ENCODE measurements at places on chromosomes 2 and 18.

DNA sequence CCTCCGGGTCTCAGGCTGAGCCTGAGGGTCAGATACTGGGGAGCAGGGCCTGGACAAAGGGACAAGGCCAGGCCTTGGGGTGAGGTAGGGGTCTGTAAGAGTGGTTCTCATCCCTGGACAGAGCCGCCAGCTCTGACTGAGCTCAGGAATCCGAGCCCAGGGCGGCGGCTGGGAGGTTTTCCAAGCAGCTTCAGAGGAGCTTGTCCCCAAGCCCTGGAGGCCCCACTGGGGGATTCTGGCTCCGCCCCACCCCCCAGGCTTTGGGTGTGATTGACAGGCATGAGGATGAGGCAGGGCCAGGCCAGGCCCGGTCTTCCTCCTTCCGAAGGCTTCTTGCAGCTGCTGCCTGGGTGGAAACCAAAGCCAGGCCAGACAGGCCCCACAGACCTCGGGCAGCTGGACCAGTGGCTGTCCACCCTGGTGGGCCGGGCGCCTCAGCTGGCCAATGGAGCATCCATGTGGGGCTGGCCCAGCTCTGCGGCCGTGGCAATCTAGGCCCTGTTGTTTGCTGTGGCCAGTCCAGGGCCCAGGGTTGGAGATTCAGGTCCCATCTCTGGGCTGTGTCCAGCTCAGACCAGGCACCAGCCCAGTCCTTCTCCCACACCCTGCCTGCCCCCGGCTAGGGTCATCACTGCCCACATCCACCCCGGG, 23.1 kb upstream of the GPC1 start:
- no peak for DNase-seq

DNA sequence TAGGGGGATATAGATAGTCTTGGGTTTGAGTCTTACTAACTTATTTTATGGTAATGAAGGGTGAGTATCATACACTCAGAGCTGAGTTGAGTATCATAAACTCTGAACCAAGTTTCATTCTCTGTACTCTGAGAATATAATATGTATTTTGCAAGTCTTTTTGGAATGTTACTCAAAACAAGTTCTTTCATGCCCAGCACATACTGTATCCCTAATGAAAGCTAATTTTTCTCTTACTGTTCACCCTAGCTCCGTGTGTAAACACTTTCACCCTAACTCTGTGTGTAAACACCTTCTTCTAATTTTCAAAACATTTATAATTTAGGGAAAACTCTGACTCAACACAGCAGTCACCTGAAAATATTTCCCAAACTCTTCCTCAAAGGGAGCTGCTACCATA, 29.7 kb upstream of the CHST9 start:
- no peak for DNase-seq

DNA sequence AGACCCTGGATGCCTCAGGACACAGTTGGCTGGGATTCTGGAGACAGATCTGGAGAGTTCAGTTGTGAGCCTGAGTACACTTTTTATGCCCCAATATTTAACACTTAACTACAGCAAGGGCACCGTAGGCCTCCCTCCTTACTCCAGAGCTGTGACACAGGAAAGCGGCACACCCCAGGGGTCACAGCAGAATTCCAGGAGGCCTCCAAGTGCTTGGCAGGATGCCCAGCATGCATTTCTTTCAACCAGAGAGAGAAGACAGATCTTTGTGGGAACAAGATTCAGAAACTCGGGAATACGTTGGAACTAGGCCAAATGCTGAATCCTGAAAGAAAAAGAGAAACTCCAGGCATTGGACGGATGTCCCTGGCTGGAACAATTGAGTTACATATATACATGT, 199.2 kb upstream of the NT5C1B start:
- DNase-seq = no peak

DNA sequence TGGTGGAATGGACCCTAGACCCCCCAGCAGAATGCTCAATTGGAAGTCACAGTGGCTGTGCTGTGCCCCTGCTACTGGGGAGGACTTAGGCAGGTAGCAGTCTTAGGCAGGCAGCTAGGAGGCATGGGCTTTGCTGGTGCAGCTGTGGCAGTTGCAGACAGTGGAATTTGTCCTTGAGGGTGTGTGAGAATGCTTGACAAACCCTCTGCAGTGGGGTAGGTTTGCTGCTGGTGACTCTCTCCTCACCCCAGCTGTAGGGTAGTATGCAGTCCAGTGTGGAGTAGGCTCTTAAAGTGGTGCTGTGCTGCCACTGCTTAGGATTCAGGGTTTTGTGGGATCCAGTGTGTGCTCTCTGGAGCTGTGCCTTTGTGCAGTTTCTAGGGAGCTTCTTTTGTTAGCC, 61.3 kb downstream of the NUP35 start:
- no peak for DNase-seq

DNA sequence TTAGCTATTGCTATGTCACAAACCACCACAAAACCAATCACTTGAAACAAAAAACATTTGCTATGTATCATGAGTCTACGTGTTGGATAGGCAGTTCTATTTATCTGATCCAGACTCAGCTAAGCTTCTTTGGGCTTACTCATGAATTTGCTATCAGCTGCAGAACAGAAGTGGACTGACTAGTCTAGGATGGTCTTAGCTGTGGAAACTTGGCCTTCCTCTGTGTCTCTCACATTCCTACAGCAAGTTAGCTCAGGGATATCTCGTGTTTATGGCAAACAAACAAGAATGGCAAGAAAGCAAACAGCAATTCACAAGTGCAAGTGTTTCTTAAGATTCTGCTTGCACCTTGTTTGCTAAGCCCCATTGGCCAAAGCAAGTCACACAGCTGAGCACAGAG, 288.0 kb upstream of the TNP1 start:
- DNase-seq = no peak

DNA sequence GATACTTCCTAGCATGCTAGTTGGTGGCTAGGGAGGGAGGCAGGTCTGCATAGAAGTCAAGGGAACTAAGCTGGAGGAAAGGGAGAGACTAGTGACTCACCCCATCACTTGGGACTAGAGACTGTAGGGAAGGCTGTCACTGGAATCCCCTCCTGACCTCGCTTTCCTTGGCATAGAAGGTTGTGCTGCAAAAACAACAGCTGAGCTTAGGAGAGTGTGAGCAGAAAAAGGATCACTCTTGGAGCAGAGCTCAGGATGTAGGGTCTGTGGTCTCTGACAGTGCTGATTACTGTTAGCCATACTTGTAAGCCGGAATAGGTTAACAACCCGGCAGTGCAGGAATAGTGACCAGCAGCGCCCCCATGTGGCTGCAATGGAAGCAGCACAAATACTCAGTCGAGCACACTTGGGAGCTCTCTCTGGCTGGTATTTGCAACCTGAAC, 66.9 kb upstream of the SMAD2 start:
- DNase-seq = no peak

GRCh38 chr2:144227427-144228105, 292.4 kb downstream of the ZEB2 start:
- peak; percentile 56 for DNase-seq

GRCh38 chr2:9654452-9655100, 23.8 kb upstream of the YWHAQ start:
- no peak for DNase-seq

DNA sequence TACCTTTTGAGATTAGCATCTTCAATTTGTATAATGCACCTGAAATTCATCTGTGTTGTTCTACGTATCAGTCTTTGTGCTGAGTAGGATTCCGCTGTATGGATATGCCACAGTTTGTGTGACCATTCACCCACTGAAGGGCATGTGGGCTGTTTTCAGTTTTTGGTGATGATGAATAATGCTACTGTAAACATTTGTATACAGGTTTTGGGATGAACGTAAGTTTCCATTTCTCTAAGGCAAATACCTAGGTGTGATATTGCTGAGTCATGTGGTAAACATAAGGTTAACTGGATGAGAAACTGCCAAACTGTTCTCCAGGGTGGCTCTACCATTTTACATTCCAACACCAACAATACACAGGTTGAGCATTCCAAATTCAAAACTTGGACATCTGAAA, 35.1 kb downstream of the CABYR start:
- DNase-seq = no peak

DNA sequence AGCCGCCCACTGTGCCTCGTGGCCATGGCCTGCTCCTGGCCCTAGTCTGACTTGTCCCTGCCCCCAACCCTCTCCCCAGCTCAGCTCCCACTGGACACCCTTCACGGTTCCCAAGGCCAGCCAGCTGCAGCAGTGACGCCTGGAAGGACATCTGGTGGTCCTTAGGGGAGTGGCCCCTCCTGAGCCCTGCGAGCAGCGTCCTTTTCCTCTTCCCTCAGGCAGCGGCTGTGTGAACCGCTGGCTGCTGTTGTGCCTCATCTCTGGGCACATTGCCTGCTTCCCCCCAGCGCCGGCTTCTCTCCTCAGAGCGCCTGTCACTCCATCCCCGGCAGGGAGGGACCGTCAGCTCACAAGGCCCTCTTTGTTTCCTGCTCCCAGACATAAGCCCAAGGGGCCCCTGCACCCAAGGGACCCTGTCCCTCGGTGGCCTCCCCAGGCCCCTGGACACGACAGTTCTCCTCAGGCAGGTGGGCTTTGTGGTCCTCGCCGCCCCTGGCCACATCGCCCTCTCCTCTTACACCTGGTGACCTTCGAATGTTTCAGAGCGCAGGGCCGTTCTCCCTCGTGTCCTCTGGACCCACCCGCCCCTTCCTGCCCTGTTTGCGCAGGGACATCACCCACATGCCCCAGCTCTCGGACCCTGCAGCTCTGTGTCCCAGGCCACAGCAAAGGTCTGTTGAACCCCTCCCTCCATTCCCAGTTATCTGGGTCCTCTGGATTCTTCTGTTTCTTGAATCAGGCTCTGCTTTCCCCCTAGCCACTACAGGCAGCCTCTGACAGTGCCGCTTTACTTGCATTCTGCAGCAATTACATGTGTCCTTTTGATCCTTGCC, 35.8 kb downstream of the ANO7 start:
- peak; percentile 7 for DNase-seq

DNA sequence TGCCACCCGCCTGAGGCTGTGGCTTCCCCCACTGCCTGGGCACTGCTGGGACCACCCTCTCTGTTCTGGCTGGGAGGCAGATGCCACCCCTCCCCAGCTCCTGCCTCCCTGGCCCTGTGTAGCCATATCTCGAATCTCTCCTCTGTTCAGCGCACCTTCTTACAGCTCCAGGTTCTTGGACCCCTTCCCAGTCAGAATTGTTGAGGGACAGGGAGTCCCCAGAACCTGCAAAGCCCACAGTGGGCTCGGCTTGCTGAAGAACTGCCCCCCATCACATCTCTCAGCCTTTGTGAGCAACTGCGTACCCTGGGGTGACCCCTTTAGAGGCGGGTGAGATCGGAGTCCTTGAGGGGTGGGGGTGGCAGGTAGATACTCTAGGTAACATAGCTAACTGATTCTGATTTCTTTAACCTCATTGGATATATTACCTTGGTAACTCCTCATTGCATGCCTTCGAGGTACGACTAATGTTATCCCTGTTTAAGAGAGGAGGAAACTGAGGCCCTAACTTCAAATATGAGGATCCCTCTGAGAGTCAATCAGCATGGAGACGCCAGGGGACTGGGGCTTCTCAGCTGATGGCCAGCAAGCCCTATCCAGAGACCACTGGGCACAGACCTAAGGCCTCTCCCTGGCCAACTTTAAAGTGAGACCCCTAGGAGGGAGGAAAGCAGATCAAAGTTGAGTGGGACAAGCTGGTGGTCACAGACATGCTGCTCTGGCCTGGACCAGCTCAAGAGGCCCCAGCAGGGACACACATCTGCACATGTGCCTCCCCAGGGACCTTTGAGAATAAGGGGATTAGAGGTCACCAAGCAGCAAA, 101.3 kb downstream of the CAPN13 start:
- no peak for DNase-seq

GRCh38 chr2:12282780-12283695, 433.7 kb upstream of the TRIB2 start:
- no peak for DNase-seq

GRCh38 chr2:240390091-240391073, 45.1 kb upstream of the GPC1 start:
- DNase-seq = no peak

DNA sequence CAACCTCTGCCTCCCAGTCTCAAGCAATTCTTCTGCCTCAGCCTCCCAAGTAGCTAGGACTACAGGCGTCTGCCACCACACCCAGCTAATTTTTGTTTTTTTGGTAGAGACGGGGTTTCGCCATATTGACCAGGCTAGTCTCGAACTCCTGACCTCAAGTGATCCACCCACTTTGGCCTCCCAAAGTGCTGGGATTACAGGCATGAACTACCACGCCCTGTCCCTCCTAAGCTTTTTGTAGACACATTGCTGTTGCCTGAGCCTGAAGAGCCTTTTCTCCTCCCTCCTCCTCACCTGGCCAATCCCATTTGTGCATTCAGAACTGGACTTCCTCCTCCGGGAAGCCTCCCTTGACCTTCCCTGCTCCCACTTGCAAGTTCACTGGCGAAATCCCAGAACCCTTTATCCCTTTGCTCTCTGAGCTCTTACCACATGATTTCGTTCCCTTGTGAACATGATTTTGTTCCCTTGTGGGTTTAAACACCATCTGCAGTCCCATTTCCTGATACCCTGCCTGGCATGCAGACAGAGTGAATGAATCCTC, 2.6 kb downstream of the C2orf72 start:
- no peak for DNase-seq
